ENCODE measurements at places on chromosomes 1 and 21. TPM values are rescaled to one million over a fixed set of nuclear protein-coding genes. Genes with fewer than 3 reads are reported as not detected.
A peak's percentile ranks its signal among the peaks of the same experiment; 100 is the strongest.

GRCh38 chr1:43648221-43648847, 1.6 kb upstream of the KDM4A start:
- no peak overlapping the region for H3K4me3 ChIP-seq
- H3K27me3 ChIP-seq = no peaks in the 10 kb centered on the region
- peaks cover 31% of the 10 kb centered on the region for H3K4me1 ChIP-seq
- DNase-seq = no peak

- no peaks in the 10 kb centered on the region for H3K36me3 ChIP-seq
- peak overlapping the region; percentile 21 for H3K27ac ChIP-seq
- no peak overlapping the region for H3K4me3 ChIP-seq
- DNase-seq = no peak
These were observed 51.1 kb downstream of the SKI start for GRCh38 chr1:2279210-2279639.

The HSD11B1 gene
- total RNA-seq = 3.5 TPM

- no peaks in the 10 kb centered on the region for H3K27me3 ChIP-seq
- no peak overlapping the region for H3K27ac ChIP-seq
- no peaks in the 10 kb centered on the region for H3K36me3 ChIP-seq
- no peak overlapping the region for H3K4me3 ChIP-seq
These were observed 161.1 kb upstream of the RRP15 start for GRCh38 chr1:218123968-218124367.

DNA sequence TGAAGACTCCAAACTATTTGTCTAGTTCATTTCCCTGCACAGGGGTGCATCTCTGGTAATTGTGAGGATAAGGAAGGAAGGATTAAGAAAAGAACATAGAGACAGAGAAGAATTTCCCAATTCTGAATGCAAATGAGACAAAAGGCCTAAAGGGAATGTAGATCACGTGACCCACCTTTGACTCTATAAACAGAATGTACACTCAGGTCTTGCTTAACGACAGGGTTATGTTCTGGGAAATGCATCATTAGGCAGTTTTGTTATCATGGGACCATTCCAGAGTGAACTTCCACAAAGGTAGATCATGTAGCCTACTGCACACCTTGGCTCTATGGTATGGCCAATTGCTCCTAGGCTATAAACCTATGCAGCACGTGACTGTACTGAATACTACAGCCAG, 252.3 kb upstream of the ZP4 start:
- H3K36me3 ChIP-seq = no peaks in the 10 kb centered on the region
- DNase-seq = no peak
- H3K27me3 ChIP-seq = no peaks in the 10 kb centered on the region
- no peak overlapping the region for H3K4me3 ChIP-seq
- H3K4me1 ChIP-seq = no peaks in the 10 kb centered on the region

- no peaks in the 10 kb centered on the region for H3K4me1 ChIP-seq
- peak; percentile 24 for DNase-seq
- no peak overlapping the region for H3K4me3 ChIP-seq
- no peak overlapping the region for H3K27ac ChIP-seq
These were observed 14.0 kb upstream of the DISC1 start for GRCh38 chr1:231612393-231613089.

DNA sequence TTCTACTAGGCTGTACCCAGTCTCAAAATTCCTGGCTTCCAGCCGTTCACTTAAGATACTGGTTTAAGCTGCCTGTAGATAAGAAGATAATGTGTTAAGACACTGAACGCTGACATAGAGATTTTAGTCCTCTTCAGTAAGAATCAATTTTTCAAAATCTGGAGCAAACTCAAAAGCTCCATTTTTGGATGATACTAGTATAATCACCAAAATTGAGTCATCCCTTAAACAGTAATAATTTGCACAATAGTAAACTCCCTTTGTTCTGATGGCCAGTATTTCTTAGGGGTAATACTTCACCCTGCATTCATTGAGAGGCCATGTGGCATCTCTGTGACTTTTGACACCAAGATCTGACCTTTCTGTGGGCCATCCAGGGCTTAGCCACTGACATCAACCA, 299.8 kb upstream of the USP25 start:
- DNase-seq = no peak
- no peak overlapping the region for H3K4me3 ChIP-seq
- H3K36me3 ChIP-seq = no peaks in the 10 kb centered on the region
- no peaks in the 10 kb centered on the region for H3K27me3 ChIP-seq
- H3K27ac ChIP-seq = no peak overlapping the region

GRCh38 chr1:112927462-112927990, 28.5 kb downstream of the SLC16A1 start:
- no peaks in the 10 kb centered on the region for H3K4me1 ChIP-seq
- H3K4me3 ChIP-seq = no peak overlapping the region
- no peak overlapping the region for H3K27ac ChIP-seq
- no peak for DNase-seq
- H3K27me3 ChIP-seq = no peaks in the 10 kb centered on the region
- H3K36me3 ChIP-seq = no peaks in the 10 kb centered on the region

The S100A3 gene
- total RNA-seq = 0.28 TPM

DNA sequence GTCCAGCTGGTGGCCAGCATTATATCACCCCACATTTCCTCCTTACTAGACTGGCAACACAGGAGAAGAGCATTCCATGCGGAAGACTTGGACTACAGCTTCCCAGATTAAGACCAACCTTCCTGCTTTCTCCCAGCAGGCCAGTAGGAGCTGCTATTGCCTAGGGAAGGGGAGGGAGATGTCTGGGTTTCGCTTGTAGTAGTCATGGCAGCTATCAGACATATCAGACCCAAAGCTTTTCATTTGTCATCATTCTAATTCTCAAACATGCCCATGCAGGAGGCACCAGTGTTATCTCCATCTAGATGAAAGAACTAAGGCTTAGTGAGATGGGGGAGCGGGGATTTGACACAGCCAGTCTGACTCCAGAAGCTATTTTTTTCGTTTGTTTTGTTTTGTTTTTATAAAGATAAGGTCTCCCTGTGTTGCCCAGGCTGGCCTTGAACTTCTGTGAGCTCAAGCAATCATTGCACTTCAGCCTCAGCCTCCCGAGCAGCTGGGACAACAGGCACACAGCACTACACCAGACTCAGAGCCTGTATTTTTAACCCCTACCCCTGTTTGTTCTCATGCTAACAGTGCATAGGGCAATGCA, 4.5 kb downstream of the PLA2G2A start:
- H3K27ac ChIP-seq = no peak overlapping the region
- H3K4me3 ChIP-seq = no peak overlapping the region
- H3K36me3 ChIP-seq = no peaks in the 10 kb centered on the region
- H3K27me3 ChIP-seq = peaks cover 10% of the 10 kb centered on the region
- peak; percentile 72 for DNase-seq
- H3K4me1 ChIP-seq = peaks cover 10% of the 10 kb centered on the region

The RPS27 gene
- 1,794 TPM for total RNA-seq

The GNG12 gene
- total RNA-seq = 88.8 TPM

The CD160 gene
- total RNA-seq = not detected

DNA sequence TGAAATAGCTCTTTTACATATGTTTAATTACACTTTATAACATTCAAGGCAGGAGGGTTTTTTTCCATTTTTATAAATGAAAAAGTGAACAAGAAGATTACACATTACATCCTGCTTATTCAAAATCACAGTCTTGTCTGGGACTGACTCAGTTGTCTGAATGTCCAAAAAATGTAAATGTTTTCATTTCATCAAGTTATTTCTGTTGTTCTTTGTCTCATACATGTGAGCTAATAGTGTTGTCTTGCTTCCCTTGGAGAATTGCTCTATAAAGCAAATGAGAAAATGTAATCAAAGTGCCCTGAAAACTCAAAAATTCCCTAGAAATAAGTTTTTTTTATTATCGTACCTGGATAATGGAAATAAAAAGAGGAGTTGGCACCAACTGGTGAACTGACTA, 242.9 kb downstream of the GRIK1 start:
- H3K27ac ChIP-seq = no peak overlapping the region
- no peak for DNase-seq
- H3K36me3 ChIP-seq = no peaks in the 10 kb centered on the region
- H3K27me3 ChIP-seq = no peaks in the 10 kb centered on the region

GRCh38 chr1:170071378-170071777, 3.1 kb downstream of the KIFAP3 start:
- peaks cover 13% of the 10 kb centered on the region for H3K4me1 ChIP-seq
- no peak for DNase-seq
- H3K27me3 ChIP-seq = no peaks in the 10 kb centered on the region
- H3K4me3 ChIP-seq = no peak overlapping the region
- H3K36me3 ChIP-seq = no peaks in the 10 kb centered on the region
- no peak overlapping the region for H3K27ac ChIP-seq

The TNFSF4 gene
- total RNA-seq = 0.96 TPM

GRCh38 chr1:180786624-180787023, 126.1 kb upstream of the KIAA1614 start:
- H3K27me3 ChIP-seq = no peaks in the 10 kb centered on the region
- no peak overlapping the region for H3K4me3 ChIP-seq

DNA sequence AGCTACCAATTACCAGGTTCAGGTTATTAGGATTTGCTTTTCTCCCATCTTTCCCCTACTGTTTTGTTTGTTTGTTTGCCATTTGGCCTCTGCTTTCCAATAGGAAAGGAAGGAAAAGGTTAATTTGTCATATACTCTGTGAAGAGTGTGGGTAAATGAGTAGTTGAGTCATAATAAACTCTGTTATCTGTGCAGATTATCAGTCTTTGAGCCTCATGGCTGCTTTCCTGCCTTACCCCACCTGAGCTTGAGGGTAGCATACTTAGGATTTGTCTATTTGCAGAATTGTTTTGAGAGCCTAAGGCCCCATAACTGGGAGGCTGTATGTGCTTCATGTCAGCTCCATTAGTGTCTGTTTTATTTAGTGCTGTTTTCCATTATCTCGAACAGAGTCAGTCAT, 32.9 kb upstream of the SNX27 start:
- no peaks in the 10 kb centered on the region for H3K27me3 ChIP-seq
- DNase-seq = no peak
- peaks cover 8% of the 10 kb centered on the region for H3K36me3 ChIP-seq
- no peak overlapping the region for H3K4me3 ChIP-seq
